ENCODE measurements at places on chromosomes 16 and 17.

DNA sequence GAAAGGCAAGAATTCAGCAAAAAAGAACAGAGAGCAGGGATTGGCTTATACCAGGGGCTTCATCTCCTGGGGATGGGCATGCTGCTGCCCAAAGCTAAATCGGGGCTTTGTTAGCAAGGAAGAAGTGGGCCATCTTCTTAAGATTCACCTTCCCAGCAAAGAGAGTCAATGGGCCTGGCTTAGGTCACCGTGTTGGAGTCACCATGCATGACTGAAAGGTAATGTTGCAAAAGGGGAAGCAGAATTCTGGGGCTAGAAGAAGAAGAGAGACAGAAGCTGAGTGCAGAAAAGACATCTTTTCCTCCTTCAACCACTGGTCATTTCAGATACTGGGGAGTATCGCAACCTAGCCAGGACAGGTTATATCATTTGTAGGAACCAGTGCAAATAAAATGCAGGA is 76.3 kb upstream of the KIFC3 start:
- no peak for DNase-seq

- no peak for DNase-seq
Measured at GRCh38 chr16:2087748-2088631, 40.2 kb downstream of the TSC2 start.

- peak; percentile 56 for DNase-seq
Measured at GRCh38 chr17:7912927-7913524, 3.1 kb downstream of the RNF227 start.

GRCh38 chr17:48871551-48872351 is 20.8 kb upstream of the ATP5MC1 start:
- no peak for DNase-seq

DNA sequence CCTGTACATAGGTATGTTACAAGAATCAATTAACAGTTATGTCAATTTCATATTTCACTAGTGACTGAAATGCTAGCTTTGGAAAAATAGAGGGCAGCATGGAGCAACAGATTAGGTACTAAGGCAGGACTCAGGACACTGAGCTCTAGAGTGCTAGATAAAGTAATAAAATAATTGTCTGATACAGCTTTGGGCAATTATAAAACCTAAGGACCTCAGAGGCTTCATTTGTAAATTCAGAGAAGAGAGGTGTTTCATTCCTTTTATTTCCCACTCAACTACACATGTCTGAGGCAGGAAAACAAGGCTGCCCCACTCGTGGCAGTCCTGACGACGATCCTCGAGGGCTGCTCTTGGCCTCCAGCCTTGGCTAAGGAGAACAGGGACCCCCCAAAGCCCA is 81.5 kb downstream of the CA4 start:
- DNase-seq, result no peak

DNA sequence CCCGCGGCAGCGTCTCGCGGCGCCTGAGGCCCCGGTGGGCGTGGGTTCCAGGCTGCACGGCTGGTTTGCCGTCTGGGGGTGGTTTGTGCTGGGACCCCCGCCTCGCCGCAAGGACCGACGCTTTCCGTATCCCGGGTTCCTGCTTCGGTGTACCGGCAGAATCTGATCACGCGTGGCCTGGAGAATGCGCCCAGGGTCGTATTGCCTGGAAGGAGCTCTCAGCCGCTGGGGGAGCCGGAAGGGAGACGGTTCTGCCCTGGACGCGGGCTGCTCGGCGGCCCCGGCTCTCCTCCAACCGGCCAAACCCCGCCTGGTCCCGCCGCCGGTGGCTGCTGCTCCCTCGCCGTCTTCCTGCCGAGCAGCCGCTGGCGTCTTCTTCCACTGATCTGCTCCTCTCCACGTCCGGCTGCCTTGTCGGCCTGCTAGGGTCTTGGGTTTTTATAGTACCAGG is 39.8 kb downstream of the ZNF778 start:
- no peak for DNase-seq

DNA sequence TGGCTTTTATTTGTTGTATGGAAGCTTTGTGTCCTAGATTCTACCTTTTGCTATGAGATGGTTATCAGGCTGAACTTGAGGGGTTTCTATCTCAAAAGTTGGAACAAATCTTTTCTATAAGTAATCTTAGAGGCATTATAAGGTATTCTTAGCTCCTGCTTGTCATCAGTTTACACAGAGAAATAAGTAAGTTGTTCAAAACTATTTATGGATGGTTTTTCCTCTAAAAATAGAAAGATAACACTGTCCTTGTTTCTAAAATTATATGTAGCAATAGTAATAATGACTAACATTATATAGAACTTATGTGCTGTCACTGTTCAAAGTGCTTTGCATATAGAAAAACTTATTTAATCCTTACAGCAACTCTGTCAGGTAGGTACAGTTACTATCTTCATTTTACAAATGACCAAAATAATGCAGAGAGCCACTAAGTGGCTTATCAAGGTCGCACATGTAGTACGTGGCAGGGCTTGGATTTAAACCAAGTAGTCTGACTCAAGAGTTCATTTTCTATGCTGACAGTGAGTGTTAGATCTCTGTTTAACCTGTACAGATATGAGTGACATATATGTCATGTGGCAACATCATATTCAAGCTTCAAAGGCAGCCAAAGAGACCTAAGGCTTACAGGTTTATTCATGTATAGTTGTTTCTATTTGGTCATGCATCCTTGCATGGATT is 59.0 kb downstream of the PHKB start:
- no peak for DNase-seq

Measured in left renal cortex interstitium (tissue), 4 donors.